ENCODE measurements at places on chromosomes 6 and 20.
A peak's percentile ranks its signal among the peaks of the same experiment; 100 is the strongest.

DNA sequence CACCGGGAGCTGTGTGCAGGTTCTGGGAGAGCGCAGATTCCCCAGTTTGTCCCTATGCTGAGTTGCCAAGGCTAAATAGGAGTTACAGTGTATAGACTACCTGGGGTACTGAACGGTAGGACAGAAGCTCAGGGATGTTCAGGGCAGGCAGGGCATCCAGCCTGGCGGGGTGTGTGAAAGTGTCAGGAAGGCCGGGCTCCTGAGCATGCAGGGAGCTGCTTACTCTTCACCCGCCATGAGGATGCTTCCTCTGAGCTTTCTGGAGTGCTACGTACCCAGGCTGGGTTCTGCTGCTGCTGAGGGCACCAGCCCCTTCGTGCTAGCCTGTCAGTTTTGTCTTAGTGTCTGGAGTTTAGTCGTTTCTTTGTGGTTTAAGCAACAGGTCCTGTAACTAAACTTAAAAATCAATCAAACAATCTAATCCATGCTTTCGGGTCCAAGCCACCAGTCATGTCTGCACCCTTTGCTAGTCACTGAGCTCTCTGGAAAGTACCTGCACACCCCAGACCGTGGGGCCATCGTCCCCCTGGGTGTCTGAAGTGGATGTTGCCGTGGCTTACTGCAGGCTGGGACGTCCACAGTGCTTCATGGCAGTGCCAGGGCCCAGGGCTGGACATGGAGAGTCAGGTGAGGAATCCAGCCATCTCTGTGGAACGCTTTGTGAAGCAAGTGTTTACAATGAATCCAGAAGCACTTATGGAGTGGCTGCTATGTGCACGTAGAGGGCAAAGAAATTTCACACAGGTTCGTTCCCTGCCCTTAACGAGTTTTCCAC is 220.3 kb upstream of the SNX9 start:
- DNase-seq: no peak

DNA sequence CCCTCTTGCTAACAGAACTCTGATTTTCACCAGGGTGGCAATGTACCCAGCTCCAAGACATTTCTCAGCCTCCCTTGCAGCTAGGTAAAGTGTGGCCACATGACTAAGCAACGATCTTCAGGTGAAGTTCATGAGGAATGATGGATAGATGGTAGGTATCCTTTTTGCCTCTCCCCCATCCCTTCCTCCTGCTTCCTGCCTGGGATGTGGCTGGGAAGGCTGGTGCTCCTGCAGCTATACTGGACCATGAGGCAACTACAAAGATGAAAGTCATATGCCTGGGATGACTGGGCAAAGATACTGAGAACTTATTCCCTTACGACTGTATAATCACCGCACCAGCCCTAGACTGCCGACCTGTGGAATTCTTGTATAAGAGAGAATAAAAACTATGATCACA is 13.4 kb downstream of the ZNF335 start:
- no peak for DNase-seq

- DNase-seq: no peak
These were observed 16.8 kb downstream of the CASS4 start for GRCh38 chr20:56428881-56429280.

GRCh38 chr6:93735099-93735498 is 315.7 kb upstream of the EPHA7 start:
- DNase-seq: no peak

DNA sequence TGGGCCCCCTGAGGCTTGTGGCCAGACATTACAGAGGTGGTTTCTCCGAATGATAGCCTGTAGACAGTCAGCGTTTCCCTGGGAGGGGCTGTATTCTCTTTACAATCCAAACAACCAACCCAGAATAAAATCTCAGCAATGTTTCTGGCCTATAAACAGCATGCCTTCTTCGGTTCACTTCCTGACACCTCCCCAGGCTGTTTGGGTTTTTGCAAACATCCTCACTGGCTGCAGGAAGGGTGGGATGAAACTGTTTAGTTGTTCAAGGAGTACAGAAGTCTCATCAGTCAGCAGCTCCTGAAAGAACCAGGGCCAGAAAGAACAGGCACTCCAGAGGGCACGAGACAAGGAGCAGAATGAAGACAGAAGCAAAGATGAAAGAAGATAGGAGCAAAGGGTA is 350.0 kb downstream of the QKI start:
- peak; percentile 65 for DNase-seq

DNA sequence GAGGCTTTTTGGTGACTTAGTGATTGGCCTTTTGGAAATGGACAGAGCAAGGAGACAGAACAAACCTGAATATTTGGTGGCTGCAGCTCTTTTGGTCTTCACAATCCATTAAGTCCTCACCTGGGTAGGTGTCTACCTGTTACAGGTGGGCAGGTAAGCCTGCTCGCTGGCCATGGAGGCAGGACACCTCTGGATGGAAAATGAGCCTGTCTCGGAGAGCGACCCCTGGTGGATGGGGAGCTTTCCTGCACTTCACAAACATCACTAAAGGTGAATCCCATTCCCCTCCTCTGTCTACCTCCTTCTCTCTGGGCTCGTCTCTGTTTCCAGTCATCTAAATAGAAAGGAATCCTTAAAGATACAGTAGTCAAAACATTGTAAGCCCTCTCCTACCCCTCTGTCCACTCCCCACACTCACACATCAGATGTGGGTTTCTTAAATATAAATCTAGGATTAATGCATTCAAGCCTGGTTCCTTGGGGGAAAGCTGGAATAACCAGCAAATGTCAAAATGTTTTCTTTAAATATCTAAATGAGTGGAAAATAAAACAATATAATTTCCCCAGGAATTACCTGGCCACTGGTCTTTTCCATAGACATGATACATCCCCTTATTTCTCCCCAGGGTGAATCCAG is 304.9 kb downstream of the CDH26 start:
- DNase-seq: no peak

GRCh38 chr6:93842178-93842577 is 422.8 kb upstream of the EPHA7 start:
- DNase-seq: no peak

- peak; percentile 82 for DNase-seq
These were observed 149.3 kb downstream of the UTRN start for GRCh38 chr6:144434308-144434990.

- peak; percentile 42 for DNase-seq
These were observed 241.0 kb downstream of the ADGRG6 start for GRCh38 chr6:142542704-142543233.

GRCh38 chr20:44241796-44242195 is 5.3 kb upstream of the GDAP1L1 start:
- DNase-seq: no peak

GRCh38 chr6:128240024-128240428 is 280.4 kb downstream of the PTPRK start:
- no peak for DNase-seq

DNA sequence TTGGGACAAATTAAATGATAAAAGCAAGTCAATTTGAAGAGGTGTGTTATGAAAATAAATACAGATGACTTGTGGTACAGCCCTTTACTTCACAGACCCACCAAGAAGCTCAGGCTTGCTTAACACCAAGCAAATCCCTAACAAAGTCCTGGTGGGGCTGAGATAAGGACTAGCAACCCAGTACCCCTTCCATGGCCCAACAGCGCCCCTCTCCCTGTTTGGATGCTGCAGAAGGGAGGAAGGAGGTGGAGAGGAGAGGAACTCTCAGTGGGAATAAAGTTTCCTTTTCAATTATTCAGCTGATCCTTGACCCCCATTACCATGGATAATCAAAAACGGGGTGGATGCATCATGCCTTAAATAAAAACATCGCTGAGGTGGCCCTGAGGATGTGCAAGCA is 4.5 kb upstream of the ZNF831 start:
- DNase-seq: no peak

DNA sequence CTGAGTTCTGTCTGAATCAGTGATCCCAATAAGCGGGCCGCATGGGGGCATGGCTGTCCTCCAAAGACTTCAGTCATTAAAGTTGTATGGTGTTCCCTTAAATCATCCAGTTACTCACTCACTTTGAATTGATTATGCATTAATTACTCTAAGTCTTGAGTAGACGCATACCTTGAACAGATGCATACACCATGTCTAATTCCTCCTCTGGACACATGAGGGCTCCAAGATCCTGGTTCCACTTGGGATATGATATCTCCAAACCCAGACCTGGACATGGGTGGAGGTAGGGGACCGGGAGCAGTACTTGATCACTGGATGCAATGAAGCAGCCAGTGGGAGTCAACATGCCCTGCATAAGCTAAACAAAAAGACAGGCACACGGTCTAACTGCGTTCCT is 204.5 kb downstream of the FNDC1 start:
- no peak for DNase-seq

GRCh38 chr6:156146891-156147290 is 630.3 kb upstream of the ARID1B start:
- no peak for DNase-seq

DNA sequence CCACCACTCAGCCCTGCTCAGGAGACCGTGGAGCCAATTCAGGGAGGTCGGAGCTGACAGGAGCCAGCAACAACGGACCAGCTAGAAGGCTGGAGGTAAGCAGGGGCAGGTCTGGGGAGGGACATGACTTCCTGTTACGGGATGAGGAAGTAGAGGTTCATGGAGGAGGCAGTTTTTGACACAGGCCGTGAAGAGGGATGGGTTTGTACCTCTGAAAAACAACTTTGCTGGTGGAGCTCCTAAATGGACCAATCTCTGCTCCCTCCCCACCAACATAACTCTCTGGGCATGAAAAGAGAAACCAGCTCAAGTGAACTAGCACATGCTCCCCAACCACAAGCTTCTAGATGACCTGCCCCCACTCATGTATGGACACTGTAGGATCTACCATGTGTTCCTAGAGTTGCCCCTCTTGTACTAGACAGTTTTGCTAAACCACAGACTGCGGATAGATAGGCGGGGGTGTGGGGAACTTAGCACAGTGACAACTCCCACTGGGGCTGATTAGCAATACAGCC is 31.4 kb downstream of the RALGAPA2 start:
- DNase-seq: no peak

- peak; percentile 21 for DNase-seq
These were observed 163.4 kb upstream of the HEY2 start for GRCh38 chr6:125586074-125586473.

GRCh38 chr6:9520417-9521151 is 894.3 kb downstream of the TFAP2A start:
- DNase-seq: peak; percentile 84

DNA sequence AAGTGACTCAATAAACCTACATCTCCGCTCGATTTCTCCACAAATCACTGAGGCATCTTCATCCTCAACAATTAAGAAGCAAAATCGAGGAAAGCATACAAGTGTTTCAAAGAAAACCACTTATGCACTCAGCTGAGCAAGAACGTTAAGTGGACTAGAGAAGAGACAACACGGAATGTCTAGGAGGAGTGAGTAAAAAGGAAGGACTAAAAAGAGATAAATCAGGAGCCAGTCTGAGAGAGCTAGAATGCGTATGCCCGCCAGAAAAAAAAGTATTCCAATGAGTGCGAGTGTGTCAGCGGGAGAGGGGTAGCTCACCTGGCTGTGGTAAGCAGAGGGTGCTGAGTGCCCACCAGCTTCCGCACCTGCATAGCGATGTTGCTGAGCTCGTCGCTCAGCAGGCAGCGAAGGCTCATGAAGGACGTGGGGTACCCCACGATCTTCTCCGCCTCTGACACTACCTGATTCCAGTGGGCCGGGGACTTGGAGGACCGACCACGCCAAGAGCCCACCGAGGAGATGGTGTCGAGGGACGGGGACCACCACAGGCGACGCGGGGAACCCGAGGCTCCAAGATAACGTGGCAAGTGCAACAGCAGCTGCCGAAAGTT is 587 bp downstream of the PDSS2 start:
- DNase-seq: peak; percentile 8

- DNase-seq: no peak
These were observed 1080.7 kb upstream of the MAP3K7 start for GRCh38 chr6:91667596-91667995.

DNA sequence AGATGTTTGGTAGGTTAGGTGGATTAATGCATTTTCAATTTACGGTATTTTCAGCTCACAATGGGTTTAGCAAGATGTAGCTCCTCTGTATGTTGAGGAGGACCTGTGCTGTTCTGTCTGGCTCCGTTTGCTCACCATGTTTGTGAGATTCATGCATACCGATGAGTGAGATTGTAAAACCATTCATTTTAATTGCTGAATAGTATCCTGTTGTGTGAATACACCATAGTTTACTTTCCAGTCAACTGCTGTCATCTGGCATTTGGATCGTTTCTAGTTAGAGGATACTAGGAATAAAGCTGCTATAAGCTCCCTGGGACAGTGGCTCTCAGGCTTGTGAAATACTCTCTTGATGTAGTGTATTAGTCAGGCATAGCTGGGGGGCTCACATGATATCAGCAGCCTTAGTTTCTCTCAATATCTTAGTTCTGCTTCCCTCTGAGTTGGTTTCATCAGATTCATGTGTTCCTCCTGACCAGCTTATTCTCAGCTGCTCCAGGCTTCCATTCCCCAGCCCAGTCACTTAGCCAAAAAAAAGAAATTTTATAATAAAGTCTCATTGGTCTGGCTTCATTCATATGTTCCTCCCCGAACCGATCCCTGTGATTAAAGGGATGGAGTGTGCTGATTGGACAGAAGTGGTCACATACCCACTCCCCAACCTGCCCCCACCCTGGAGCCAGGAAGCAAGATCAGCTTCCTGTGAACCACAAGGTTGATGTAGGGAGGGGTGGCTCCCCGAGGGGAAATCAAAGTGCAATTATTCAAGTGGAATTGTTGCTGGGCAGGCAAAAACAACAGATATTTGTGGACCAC is 10.9 kb upstream of the B4GALT5 start:
- peak; percentile 24 for DNase-seq

- no peak for DNase-seq
These were observed 462.4 kb upstream of the NRSN1 start for GRCh38 chr6:23663652-23664051.

- DNase-seq: no peak
These were observed 12.9 kb downstream of the SGK2 start for GRCh38 chr20:43571771-43572170.

GRCh38 chr20:3739054-3739925 is 6.8 kb downstream of the HSPA12B start:
- no peak for DNase-seq

- DNase-seq: no peak
These were observed 23.3 kb downstream of the NRSN1 start for GRCh38 chr6:24149296-24149695.

DNA sequence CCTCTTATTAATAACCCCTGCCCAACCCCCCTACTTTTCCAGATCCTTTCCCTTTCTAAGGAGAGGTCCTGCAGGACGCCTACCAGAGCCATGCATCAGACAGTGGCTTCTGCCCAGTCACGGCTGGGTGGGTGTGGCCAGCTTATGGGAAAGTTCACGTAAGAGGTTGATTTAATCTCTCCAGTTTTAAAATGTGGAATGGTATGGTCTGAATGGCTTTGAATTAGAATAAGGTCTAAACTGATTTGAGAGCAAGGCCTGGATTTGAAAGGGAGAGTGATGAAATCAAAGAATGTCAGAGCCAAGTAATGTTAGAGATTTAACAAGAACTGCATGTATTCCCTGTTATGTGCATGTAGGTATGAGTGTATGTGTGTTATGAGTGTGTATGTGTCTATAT is 275.7 kb downstream of the PAX1 start:
- peak; percentile 55 for DNase-seq

Data from fibroblast of skin of scalp (primary cell).